ENCODE measurements at places on chromosomes 3 and 15.

GRCh38 chr3:5250467-5251195 lies 63.1 kb downstream of the EDEM1 start:
- DNase-seq: no peak

- DNase-seq: no peak
These were observed 2.7 kb upstream of the LZTFL1 start for GRCh38 chr3:45844616-45845015.

- DNase-seq: no peak
These were observed 689.0 kb downstream of the NTRK3 start for GRCh38 chr15:87567406-87568030.

DNA sequence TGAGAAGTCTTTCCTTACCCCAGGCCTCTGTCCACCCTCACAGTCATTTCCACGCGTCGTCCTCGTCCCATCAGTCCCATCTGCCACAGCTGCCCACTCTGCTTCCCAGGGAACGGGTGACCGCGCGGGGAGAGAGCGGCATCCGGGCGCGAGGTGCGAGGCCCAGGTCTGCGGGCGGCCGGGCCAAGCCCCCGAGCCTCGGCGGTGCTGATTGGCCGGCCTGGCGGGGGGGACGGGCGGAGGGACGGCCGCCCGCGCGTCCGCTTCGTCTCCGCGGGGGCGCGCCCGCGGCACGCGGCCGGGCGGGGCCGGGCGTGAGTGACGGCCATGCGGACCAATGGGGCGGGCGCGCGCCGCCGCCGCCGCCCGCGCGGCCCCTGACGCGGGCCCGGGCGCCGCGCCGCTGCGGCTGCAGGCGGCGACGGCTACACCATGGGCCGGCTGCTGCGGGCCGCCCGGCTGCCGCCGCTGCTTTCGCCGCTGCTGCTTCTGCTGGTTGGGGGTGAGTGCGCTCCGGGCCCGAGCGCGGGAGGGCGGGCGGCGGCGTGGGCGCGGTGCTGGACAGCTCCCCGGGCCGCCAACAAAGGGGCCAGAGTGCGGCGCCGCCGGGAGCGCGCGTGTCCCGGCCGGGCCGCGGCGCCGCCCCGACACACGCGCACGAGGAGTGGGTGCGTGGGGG lies at the start of gene PODXL2:
Gene PODXL2, plus strand, starts transcription at position 398 of the 679 bp plus-strand sequence. Its CDS starts 35 bp downstream, at position 433.
- peak; percentile 74 for DNase-seq

DNA sequence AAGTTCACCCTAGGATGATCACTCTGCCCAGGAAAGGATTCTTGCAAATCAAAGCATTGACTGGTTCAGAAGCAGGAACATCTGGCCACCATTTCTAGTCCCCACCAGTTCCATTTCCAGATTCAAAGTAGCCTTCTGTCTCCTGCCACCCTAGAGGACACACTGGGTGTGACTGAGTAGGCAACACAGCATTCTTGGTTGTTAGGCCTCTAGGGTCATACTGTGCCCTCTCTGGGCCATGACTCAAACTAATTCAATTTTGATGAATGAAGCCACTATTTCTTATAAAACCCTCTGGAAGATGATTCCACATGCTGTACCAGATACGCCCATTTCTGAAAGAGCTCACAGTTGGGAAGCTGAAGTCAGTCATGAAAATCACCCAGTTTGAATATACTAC lies 69.7 kb downstream of the WDR76 start:
- DNase-seq: no peak

- DNase-seq: peak; percentile 48
These were observed 62.7 kb upstream of the KLF13 start for GRCh38 chr15:31263751-31264558.

- no peak for DNase-seq
These were observed 241.9 kb upstream of the ST8SIA2 start for GRCh38 chr15:92151741-92152140.

DNA sequence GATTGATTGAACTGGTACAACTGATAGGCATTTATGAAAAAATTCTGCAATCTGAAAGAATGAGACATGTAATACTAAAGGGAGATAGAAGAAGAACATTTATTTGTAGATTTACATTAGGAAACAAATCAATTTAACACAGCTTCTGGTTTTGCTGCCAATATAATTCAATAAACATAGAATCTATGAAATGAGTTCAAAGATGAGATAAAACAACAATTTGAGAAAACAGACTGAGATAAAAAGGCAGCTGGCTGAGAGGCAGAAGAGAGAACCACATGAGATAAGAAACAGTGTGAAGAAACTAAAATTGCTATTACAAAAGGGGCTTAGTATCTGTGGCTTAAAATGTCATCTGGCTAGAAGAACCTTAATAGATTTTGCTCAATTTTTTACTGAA lies 176.6 kb downstream of the PYDC2 start:
- no peak for DNase-seq

- peak; percentile 50 for DNase-seq
These were observed 843.9 kb downstream of the TUSC7 start for GRCh38 chr3:117553461-117553860.

DNA sequence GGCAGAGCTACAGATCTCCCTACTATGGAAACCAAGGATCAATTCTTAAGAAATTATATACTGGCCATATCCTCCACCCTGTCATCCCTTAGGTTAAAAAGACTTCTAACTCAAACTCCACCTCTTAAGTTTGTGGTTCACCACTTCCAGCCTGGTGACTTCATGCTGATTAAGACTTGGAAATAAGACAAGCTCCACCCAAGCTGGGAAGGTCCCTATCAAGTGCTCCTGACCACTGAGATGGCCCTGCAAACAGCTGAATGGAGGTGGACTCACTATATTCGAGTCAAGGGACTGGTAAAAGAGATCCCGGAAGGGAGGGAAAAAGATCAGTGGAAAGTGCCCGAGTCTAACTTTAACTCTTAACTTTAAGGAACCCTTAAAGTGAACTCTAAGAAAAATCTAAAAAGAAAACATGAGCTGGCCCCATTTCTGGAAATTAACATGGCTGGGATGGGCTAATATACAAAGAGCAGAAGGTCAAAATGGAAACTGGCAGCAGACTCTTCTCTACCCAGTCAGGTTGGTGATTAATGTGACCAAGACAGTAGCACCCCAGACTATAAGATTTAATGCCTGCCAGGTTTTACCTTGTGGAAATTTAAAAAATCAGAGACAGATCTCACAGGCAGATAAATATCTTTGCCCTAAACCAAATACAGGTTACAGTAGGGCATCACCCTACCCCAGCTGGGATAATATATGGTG lies 43.9 kb downstream of the PPCDC start:
- no peak for DNase-seq

All from trophoblast cell (in vitro differentiated cells and primary cell).